ENCODE measurements at places on chromosomes 4 and X.

GRCh38 chr4:128394778-128395177 is 107.2 kb upstream of the PGRMC2 start:
- DNase-seq = no peak

DNA sequence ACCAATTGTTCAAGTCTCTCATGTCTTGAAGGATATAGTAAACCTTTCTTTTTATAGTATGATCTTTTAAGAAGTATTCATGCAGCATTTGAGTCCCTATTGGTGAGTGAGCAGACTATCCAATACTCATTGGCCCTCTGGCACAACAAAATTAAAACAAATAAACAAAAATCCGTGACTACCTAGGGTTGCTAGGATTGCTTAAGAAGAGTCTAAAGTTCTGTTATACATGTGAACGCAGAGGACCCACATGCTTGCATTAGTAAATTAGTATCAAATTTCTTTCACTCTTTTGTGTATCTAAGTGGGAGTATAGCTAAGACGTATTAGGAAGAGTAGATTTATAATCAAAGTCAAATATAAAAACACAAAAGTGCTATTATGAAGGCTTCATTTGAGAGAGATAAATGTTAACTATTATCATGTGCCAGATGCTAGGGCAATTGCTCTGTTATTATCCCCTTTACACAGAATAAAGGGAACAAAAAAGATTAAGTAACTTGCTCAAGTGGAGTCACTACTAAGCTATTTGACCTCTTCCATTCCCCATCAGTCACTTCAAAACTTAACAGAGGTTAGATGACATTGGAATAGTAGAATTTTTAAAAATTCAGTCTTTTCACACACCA is 29.2 kb upstream of the LARP1B start:
- no peak for DNase-seq

DNA sequence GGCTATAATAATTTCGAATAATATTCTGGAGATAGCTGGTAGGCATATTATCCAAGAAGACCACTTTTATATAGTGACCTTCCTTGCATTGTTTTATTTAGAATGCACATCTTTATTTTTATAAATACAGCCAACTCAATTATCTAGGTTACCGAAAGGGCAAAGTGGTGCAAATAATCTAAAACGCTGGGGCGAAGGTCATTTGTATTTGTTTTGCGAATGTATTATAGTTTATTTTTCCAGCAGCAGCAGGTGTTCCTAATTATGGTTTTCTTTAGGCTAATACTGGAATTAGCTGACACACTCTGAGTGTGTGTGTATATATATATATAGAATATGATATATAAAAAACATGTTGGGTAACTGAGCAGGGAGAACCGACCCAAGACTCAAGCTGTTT is 48.1 kb upstream of the RAP2C start:
- no peak for DNase-seq

DNA sequence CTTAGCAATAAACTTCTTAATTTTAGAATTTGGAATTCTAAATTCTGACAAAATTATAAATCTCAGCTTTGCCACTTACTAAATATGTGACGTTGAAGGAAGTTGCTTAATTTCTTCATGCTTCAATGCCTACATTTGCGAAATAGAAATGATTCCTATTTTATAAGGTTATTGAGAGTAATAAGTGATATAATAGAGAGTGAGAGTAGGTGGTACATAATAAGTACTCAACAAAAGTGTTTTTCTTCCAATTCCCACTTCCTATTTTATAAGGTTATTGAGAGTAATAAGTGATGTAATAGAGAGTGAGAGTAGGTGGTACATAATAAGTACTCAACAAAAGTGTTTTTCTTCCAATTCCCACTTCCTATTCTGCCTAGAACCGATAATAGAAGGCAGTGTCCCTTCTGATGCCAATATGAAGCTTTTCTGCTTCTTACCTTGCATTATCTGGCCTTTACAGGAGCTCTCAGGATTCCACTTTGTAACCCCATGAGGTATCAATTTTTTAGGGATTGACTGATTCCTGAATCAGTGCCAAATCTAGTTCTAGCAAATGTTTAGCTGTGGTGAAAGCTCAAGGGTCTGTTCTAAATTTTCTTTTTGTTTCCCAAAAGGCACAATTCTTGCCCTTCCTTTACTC is 31.4 kb downstream of the VSIG4 start:
- DNase-seq = no peak

- no peak for DNase-seq
Observed at GRCh38 chr4:169225058-169225751, 45.6 kb downstream of the SH3RF1 start.

- no peak for DNase-seq
Observed at GRCh38 chr4:133524369-133524768, 375.3 kb downstream of the PCDH10 start.

DNA sequence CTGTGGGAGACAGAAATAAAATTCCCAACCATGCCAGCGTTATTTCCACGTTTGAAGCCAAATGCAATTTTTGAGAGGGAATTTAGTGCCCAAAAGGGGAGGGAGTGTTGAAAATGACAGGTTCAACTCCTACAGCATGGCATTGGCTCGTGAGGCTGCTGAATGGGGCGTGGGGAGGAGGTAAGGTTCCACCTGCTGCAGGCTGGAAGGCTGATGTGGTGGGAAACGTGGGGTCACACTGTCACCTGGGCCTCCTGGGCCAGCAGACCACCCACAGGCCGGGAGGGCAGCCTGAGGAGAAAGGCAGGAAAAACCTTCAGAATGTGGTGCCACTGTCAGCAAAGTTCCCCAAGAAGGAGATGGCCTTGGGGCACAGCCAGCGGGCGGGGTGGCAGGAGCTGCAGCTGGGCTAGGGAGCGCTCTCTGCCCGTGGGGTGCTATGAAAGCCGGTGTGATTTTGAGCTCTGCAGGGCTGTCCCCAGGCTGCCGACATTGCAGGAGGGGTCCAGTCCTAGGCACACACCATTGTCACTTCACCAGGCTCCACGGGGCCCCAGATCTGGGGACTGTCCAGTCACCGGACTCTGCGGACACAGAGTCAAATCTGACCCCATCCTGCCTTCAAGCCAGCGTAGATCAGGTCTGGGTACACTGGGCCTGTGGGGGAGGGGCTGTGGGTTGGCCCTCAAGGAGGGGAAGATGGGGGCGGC is 19.6 kb downstream of the MSANTD1 start:
- DNase-seq = no peak

GRCh38 chr4:95835672-95836071 is 4.2 kb upstream of the PDHA2 start:
- no peak for DNase-seq

- DNase-seq = no peak
Observed at GRCh38 chr4:145545538-145546174, 64.0 kb downstream of the SMAD1 start.

DNA sequence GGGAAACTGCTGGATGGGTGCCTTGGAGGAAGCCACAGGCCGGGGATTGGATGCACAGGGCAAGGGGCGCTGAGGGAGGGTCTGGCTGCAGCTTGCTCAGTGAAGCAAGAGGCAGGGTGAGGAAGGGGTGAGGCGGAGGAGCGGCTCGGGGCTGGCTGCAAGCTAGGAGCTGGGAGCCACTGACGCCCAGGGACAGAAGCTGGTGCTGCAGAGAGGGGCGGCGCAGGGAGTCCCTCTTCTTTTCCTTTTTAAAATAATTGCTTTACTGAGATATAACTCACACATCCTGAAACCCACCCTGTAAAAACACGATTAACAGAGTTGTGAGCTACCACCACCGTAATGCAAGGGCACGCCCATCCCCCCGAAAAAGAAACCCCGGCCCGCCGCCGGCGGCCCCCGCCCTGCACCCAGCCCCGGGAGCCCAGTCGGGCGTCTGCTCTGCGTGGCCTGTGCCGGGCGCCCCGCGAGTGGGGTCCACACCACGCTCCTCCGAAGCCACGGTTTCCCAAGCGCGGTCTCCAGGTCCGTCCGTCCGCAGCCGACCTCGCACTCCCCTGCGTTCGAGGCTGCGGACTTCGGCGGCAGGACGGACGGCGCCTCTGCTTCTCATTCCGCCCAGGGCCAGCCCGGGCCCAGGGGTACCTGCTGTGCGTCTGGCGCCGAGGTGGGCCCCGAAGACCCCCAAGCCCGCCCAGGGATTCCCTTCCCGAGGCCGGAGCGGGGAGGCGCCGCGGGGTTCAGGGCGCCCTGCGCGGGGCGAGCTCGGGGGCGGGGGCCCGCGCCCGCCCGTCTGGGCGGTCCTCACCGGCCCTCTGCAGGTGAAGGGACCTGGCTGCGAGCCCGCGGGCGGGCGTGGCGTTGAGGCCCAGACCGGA is 866 bp upstream of the UVSSA start:
- peak; percentile 51 for DNase-seq

- DNase-seq = no peak
Observed at GRCh38 chrX:37958525-37959211, 47.7 kb upstream of the SYTL5 start.

- DNase-seq = no peak
Observed at GRCh38 chrX:17020356-17020755, 73.9 kb downstream of the REPS2 start.

DNA sequence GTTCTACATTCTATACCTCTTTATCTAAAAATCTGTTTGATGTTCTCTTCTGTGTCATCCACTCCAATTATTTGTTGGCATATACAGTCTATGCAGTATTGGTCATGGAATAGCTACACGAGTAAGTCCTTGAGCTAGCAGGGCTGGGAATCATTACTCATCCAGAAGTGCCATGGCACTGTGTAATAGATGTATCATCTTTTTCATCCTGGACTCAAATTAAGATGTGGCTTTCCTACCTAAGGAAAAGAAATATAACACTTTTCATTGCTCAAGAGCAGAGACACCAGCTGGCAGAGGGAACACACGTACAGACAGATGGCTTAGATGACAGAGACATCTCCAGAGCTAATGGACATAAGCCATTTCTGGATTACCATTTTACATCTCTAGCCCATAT is 159.8 kb downstream of the FAM13A start:
- DNase-seq = no peak

- no peak for DNase-seq
Observed at GRCh38 chrX:1218286-1218685, 5.8 kb upstream of the CRLF2 start.

- no peak for DNase-seq
Observed at GRCh38 chr4:127782025-127782274, 172 bp upstream of the HSPA4L start.

DNA sequence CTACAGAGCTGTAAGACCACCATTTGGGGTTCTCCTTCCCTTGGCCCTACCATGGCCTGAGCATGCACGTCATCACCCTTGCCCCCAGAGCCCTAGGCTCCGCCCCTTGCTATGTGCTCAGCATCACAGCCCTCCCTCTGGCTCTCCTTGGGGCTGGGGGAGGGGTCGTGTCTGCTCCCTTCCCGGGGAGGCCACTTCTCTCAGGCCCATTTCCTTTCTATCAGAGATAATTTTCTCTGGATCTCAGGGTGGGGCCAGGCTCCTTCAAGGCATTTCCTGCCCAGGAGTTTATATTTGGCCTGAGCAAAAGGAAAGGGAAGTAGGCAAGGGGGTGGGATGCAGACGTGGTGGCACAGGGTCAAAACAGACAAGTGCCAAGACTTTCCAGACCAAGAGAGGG is 55.9 kb downstream of the STARD8 start:
- DNase-seq = no peak

DNA sequence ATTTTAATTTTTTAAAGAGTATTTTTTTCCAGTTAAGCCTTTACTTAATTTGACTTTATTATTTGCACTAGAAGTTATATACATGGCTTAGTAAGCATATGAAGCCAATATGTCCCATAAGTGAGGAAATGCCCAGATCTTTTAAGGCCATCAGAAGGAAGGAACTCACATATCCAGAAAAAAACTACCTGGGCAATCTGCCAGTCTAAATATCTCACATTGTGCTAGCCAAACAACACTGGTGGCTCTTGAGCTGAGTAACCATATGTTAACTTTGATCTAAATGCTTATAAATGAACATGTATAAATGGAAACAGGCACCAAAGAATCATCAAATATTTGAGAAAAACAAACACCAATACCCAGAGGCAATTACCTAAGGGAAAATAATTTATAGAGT is 138.6 kb upstream of the APOOL start:
- DNase-seq = no peak

- no peak for DNase-seq
Observed at GRCh38 chrX:81278616-81279015, 76.7 kb downstream of the SH3BGRL start.

DNA sequence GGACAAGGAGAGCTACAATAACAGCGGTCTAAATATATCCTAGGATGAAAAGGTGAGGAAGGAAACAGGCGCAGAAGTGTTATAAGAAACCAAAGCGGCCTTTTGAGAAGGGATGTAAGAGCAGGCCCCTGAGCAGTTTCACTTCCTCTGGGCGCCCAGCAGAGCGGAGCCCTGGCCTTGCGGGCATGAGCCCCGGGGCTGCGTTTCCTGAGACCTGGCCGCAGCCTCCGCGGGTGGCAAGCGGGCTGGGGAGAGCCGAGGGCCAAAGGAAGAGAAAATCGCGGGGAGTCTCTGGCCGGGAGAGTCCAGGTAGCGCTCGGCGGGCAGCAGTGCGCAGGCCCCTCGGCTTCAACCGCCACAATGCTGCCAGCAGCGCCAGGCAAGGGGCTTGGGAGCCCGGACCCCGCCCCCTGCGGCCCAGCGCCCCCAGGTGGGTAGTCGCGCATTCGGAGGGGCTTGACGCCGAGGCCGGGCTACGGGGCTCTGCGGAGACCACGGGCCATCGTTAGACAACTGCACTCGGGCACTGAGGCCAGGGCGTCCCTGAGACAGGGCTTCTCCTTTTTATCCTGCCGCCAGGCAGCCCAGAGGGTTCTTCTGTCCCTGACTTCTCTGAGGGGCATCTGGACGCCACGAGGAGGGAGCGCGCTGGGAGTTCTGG is at the start of gene BANK1:
Gene BANK1 (plus strand): TSS at position 210 of the 661 bp plus-strand sequence. CDS start 151 bp downstream, at position 361.
- peak; percentile 27 for DNase-seq

DNA sequence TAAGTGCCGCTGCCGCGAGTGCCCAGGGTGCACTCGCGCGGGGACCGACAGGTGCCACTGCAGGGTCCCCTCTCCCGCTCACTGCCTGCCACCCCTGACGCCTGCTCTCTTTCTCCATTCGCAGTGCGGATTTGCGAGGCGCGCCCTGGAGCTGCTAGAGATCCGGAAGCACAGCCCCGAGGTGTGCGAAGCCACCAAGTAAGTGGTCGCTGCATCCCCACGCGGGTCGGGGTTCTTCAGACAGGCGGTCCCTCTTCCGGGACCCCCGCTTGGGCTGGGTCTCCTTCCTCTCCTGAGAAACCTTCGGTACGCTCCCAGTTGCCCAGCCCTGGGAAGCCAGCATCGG is 547 bp downstream of the GUCY1A1 start:
- peak; percentile 1 for DNase-seq

GRCh38 chrX:120736989-120737388 is 107.1 kb upstream of the C1GALT1C1 start:
- no peak for DNase-seq

Data from T-cell (primary cell).